ENCODE measurements at places on chromosomes 2 and 18. TPM values are rescaled to one million over a fixed set of nuclear protein-coding genes. Genes with fewer than 3 reads are reported as not detected.

Gene KCNG2
- polyA plus RNA-seq, result 0.24 TPM

Gene ACADL
- 20.3 TPM for polyA plus RNA-seq

Gene SNTG2
- 2.8 TPM for polyA plus RNA-seq

DNA sequence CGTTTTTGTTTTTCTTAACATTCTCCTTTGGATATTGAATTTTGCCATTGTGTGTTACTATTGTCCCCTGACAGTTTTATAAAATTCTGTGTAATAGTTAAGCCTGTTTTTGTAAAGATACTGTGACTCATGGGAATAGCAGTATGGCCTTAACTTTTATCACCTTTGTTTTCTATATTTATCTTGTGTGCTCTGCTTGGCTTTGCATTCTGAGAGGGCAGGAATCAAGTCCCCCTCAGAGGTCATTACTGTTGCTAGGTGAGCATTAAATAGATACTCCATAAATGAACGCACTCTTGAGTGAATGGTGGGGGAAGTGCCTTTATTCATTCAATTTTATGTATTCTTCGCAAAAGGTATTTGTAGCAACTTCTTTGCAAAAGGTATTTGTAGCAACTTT is 160.0 kb downstream of the PHLPP1 start:
- no peak for DNase-seq

GRCh38 chr18:47595831-47596501 is 334.5 kb downstream of the SMAD2 start:
- no peak for DNase-seq

DNA sequence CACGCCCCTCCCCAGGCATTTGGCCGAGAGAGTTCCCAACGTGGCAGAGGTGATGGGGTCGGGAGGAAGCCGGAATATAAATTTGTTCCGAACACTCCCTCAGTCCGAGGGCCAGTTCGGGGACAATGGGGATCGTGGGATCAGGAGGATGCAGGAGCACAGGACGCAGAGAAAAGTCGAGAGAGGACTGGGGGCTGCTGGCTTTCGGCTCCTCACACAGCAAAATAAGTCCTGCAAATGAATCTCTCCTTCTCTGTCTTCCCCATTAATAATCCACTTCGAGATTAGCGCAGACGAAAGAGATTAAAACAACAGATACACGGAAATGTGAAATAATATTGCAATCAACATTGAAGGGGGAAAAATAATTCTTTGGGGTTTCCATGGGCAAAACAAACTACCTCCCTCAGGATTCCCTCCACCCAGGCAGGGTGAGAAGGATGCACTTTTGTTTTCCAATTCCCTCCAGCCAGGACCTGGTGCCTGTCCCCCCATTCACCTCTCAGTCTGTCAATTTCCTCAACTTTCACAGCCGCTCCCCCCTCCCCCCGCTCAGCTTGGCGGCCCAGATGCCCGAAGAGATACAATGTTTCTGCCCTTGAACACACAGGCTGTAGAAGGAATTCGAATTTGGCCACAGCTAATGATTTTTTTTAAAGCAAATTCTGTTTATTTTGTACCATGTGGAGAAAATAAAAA is 3.1 kb upstream of the ZEB2 start:
- DNase-seq, result no peak

Data from left renal cortex interstitium (tissue), 4 donors.